Hypothalamus (tissue), 51 donors: ENCODE measurements at places on chromosomes 4 and X.

DNA sequence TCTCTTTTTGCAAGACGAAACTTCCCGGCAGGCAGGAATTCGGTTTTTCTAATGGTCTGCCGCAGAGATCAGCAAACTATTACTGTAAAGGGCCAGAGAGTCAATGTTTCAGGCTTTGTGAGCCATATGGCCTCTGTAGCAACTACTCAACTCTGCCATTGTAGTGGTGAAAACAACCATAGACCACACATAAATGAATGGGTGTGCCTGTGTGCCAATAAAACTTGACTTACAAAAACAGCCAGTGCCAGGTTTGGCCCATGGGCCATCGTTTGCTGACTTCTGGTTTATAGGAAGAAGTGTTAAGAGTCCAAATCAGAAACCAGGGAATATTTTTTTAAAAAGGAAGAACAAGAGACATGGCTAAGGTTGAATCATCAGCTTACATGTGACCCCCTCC, 163.0 kb downstream of the SH3KBP1 start:
- DNase-seq: no peak

DNA sequence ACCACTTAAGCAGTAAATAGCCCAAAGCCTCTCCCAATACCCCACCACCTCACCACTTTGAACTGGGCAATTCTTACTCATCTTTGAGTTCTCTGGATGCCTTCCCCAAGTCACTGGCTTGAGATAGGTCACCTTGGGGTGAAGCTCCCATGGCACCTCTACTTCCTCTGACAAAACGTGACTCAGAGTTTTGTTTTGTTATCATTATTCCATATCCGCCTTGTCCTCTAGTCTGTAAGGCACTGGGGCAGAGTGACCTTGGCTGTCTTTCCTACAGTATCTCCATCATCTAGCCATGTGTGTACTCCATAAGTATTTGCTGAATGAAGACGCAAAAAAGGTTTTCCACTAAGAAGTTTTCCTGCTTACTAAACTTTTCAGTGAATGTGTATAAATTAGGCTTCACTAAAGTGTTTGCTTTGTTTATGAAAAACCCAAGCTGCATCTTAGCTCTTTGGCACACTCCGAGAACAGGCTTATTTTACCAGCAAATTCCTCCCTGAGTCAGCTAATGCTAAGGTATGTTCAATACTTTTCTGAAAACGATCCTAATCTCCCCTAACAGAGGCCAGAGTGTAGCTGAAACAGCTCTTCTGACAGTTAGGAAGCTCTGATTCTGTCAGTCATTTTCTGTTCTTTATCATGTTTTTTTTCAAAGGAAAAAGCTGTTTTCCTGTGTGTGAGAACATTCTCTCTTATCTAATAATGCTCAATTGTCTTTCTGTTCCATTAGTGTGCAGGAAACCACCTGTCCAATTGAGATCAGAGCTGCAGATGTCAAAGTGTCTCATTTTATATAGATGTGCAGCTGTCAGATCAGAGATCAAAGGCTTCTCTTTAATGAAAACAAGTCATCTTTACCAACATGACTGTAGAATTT, 30.2 kb upstream of the TSPAN5 start:
- DNase-seq: no peak

GRCh38 chrX:11913001-11913400, 155.0 kb downstream of the MSL3 start:
- no peak for DNase-seq

- DNase-seq: no peak
Observed at GRCh38 chr4:48968814-48969213, 17.3 kb upstream of the CWH43 start.

DNA sequence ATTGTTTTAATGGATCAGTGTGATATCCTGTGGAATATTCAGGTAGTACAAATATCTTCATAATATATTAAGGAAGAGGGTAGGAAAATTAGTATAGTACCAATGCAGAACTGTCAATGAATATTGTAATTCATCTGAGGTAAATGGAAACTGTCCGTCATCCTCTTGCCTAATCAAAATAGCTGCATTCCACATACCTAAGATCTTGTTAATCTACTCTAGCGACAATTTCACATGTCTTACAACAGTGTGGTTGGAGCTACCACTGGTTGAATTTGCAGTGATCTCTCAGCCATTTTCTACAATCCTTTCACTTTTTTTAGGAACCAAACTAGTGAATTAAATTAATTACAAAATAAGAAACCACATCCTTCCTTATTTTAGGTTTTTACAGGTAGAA, 117.5 kb downstream of the PCDH18 start:
- no peak for DNase-seq
